ENCODE measurements at places on chromosomes 4 and X. TPM values are rescaled to one million over a fixed set of nuclear protein-coding genes. Genes with fewer than 3 reads are reported as not detected.

Gene SUV39H1
- total RNA-seq: 1.3 TPM

Gene HS3ST1
- 1.3 TPM for total RNA-seq

Gene USP26
- not detected for total RNA-seq

Gene NWD2
- not detected for total RNA-seq

Gene PPBP
- not detected for total RNA-seq

Gene CC2D2A
- 23.2 TPM for total RNA-seq

Gene STPG2
- total RNA-seq: 0.14 TPM

Gene GAGE12E
- not detected for total RNA-seq

Gene CSTF2
- total RNA-seq: 9.5 TPM

Gene PAGE5
- 1.4 TPM for total RNA-seq

Gene MBTPS2
- 6.7 TPM for total RNA-seq

Gene HSFX1
- total RNA-seq: 0.37 TPM
